Mononuclear cell (primary cell): ENCODE measurements at places on chromosomes 7 and 10. TPM values are rescaled to one million over a fixed set of nuclear protein-coding genes. Genes with fewer than 3 reads are reported as not detected.

Gene CNPY1
- total RNA-seq, result not detected

Gene PON1
- not detected for total RNA-seq

Gene GALNT17
- total RNA-seq, result not detected

Gene CPED1
- total RNA-seq, result 4.6 TPM

Gene GDF2
- not detected for total RNA-seq

Gene RHOBTB1
- 4.1 TPM for total RNA-seq

Gene HTR7
- total RNA-seq, result 2.1 TPM

Gene FEZF1
- total RNA-seq, result not detected

Gene CDC14C
- 0.21 TPM for total RNA-seq

Gene ZC3HAV1L
- total RNA-seq, result 1.4 TPM

Gene LRRC27
- 1.4 TPM for total RNA-seq

Gene PLXNA4
- 2.6 TPM for total RNA-seq

Gene ITGB8
- total RNA-seq, result 11.3 TPM

Gene GRM8
- total RNA-seq, result not detected

Gene GNG11
- total RNA-seq, result 22.8 TPM

Gene CFAP70
- 1.3 TPM for total RNA-seq

Gene OR2A42
- 0.10 TPM for total RNA-seq

Gene IQCE
- 2.7 TPM for total RNA-seq

Gene ST8SIA6
- 1.3 TPM for total RNA-seq

Gene PDE1C
- not detected for total RNA-seq

Gene INA
- total RNA-seq, result 0.10 TPM

Gene ZNF467
- total RNA-seq, result 6.8 TPM

Gene SPDYE8
- total RNA-seq, result not detected

Gene ZNF746
- 38.1 TPM for total RNA-seq

Gene ODAD2
- 0.10 TPM for total RNA-seq

Gene TWIST1
- total RNA-seq, result not detected

Gene MKX
- not detected for total RNA-seq

Gene DNAJB6
- 224 TPM for total RNA-seq

Gene TUBB8
- 0.21 TPM for total RNA-seq

Gene FAM25A
- not detected for total RNA-seq

Gene ELAPOR2
- 6.7 TPM for total RNA-seq

Gene NME8
- total RNA-seq, result 1.7 TPM

Gene CFTR
- not detected for total RNA-seq

Gene LARP4B
- 13.6 TPM for total RNA-seq

Gene EPHB6
- 8.3 TPM for total RNA-seq

Gene GPR22
- 0.21 TPM for total RNA-seq

Gene PRKAG2
- total RNA-seq, result 42.7 TPM

Gene HOXA7
- total RNA-seq, result 0.10 TPM

Gene ZNF736
- 31.3 TPM for total RNA-seq

Gene UBTD1
- 6.3 TPM for total RNA-seq

Gene COL1A2
- 0.52 TPM for total RNA-seq

Gene WDFY4
- total RNA-seq, result 28.9 TPM

Gene DRGX
- not detected for total RNA-seq

Gene HABP2
- not detected for total RNA-seq

Gene TRIL
- total RNA-seq, result not detected

Gene TMEM130
- total RNA-seq, result 0.21 TPM

Gene XRCC2
- total RNA-seq, result 0.42 TPM

Gene RGR
- not detected for total RNA-seq

Gene RBP4
- total RNA-seq, result not detected

Gene TMEM184A
- not detected for total RNA-seq

Gene AKR1D1
- total RNA-seq, result not detected

Gene NEUROG3
- total RNA-seq, result not detected

Gene SMKR1
- 0.31 TPM for total RNA-seq

Gene ASAH2
- 0.21 TPM for total RNA-seq

Gene SPOCK2
- 488 TPM for total RNA-seq

Gene PRLHR
- total RNA-seq, result under 0.01 TPM

Gene AHR
- total RNA-seq, result 490 TPM

Gene GIMAP4
- 47.9 TPM for total RNA-seq

Gene BCCIP
- 30.6 TPM for total RNA-seq
